Upper lobe of right lung (tissue), 1 donor: ENCODE measurements at places on chromosomes 2 and 18. TPM values are rescaled to one million over a fixed set of nuclear protein-coding genes. Genes with fewer than 3 reads are reported as not detected.
A peak's percentile ranks its signal among the peaks of the same experiment; 100 is the strongest.

DNA sequence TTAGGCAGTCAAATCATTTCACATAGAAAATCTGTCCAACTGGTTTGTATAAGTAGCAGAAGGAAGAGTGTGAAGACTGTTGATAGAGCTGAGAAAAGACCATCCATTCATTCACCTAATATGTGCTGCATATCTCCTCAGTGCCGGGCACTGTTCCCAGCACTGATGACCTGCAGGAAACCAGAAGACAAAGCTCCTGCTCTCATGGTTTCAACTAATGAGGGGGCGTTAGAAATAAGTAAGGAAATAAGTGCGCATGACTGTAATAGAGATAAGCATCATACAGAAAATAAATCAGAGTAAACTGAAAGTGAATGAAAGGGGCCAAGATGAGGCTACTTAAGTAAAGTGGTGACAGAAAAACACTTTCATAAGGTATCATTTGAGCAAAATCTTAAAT lies 427.5 kb upstream of the CDH20 start:
- DNase-seq: no peak

GRCh38 chr18:77676910-77677309 lies 427.3 kb downstream of the GALR1 start:
- no peak for DNase-seq

DNA sequence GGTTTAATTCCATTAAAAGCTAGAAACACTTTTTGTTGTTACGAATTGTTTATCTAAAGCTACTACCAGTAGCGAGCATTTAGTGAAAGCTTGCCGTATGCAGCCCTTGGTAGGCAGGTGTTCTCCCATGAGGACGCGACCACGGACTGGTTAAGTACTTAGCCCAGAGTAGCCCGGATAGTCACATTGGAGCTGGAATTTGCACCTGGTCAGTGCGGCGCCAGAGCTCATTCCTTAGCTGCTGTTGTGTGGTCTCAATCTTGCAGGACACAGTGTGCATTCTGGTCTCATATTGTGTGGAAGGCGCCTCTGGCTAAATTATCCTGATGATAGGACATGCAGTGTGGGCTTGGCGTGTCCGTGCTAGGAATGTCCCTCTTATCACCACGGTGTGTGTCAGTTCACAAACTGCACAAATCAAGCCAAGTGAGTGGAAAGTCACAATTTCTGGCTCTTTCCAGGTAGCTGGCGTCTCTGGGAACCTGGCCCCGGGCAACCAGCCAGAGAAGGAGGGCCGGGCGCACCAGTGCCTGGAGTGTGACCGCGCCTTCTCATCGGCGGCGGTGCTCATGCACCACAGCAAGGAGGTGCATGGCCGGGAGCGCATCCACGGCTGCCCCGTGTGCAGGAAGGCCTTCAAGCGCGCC lies 133.3 kb downstream of the ZNF236 start:
- DNase-seq: peak; percentile 91

DPP4 gene
- 30.7 TPM for total RNA-seq
